ENCODE measurements at places on chromosomes 3 and 15.

GRCh38 chr15:46151786-46152185, 517.0 kb downstream of the SQOR start:
- DNase-seq = no peak

DNA sequence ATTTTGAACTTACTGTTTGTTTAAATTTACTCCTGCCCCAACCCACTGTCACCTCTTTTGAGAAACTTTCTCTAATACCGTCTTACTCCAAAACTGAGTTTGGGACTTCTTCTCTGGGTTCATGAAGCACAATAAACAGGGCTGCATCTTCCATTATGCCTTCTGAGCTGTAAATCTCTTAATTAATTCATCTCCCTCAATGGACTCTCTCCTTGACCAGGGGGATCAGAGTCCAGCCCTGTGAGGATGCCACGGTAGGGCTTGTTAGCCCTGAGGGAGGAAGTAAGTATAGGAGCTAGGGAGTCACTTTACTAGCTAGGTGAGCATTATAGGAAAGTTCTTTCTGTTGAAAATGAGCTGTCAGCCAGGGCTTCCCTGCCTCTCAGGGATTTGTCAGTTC, 299.3 kb upstream of the SATB1 start:
- no peak for DNase-seq

DNA sequence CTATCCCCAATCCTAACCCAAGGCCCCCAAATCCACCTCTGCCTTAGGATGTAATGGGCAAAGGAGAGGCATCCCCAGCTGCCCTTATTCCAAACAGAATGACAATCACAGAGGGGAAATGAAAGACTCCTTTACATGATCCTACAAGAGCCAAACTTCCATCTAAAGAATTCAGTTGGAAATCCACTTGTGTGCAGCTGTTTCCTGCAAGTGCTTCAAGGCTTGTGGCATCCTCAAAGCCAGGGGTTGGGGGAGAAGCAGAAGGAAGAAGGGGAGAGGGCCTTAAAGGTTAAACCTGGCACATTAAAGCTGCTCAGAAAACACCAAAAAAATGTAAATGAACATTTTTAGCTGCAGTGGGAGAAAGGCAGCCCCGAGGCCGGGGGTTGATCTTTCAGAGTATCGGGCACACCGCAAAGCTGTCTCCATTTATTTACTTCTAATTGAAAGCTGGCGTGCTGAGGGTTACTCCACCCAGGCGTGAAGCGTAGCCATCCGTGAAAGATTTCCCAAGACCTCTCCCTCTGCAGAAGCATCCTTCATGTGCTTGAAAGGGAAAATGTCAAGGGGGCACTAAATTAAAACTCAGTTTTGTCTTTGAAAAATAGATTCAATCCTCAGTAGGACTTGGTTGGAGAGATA, 217.8 kb downstream of the SHQ1 start:
- no peak for DNase-seq

DNA sequence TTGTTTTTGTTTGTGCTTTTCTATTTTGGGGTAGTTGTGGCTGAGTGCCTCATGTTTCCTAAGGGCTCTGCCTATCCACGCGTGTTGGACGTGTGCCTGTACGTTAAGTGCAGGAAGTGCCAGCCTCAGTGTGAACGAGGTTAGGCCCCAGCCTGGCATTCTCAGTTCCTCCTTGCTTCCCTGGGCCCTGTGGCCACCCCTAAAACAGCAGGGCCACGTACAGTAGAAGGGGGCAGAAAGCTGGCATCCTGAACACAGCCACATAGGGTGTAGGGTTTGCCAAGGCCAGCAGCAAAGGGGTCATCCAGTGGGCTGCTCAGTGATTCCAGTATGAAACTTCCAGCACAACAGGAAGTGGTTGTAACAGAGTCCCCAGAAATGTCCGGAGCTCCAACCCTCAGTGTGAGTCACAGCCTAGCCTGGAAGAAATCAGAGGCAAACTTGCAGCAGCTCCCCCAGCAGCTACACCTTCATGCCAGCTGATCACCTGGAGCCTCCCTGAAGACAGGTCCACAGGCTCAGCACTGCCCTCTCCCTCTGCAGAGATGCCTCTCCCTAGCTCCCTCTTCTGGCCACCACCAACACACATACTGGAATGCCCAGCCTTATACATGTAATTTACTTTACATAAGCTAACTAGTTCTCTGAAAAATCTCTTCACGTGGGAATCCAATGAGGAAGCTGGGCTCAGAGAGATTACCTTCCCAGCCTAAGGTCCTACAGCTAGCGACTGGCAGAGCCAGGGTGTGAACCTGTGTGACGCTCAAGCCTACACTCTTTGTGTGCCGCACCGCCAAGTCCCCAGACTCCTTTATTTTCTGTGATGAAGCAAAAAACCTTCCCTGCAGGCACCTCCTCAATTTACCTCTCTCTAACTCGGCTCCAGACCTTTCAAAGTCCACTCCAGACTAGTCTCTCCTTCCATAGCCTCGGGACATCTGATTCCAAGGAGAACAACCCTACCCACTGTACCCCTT, 26.6 kb downstream of the ILDR1 start:
- DNase-seq = peak; percentile 27

- DNase-seq = no peak
These were observed 8.3 kb upstream of the GREM1 start for GRCh38 chr15:32709295-32710033.

DNA sequence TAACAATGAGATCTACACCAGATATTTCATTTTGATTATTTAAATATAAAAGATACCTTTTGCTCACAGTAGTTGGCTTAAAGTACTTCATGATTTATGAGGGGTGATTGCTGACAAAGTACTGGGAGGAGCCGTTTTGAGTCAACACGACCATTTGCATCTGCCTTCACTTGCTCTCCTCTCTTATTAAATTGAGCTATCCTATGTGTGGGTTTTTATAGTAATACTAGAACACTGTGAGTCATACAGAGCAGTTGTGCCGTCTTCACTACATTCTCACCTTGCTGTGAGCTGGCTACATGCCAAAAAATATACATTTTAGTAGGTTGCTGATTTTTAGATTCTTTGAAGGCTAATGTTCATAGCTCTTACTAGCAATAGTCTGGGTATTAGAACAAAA, 161.2 kb downstream of the ALCAM start:
- DNase-seq = no peak

GRCh38 chr15:35871282-35871681, 325.3 kb upstream of the DPH6 start:
- DNase-seq = no peak

Data from GM04503 (cell line).